Epithelial cell of umbilical artery (primary cell): ENCODE measurements at places on chromosomes 13 and 19. TPM values are rescaled to one million over a fixed set of nuclear protein-coding genes. Genes with fewer than 3 reads are reported as not detected.

Gene CNN1
- 0.32 and 2.0 TPM in 2 replicates for total RNA-seq

Gene RASAL3
- total RNA-seq: 2.1 and 2.9 TPM in 2 replicates

Gene KLK15
- total RNA-seq: not detected in 2 replicates

Gene GAPDHS
- total RNA-seq: not detected in 2 replicates

Gene HSPH1
- 44.8 and 88.9 TPM in 2 replicates for total RNA-seq

Gene NPAS1
- not detected in 2 replicates for total RNA-seq

Gene BSG
- total RNA-seq: 307 and 357 TPM in 2 replicates

Gene COX7A1
- total RNA-seq: 2.0 and 2.3 TPM in 2 replicates

Gene IGSF23
- not detected in 2 replicates for total RNA-seq

Gene DPF1
- 1.2 and 1.6 TPM in 2 replicates for total RNA-seq

Gene CCNE1
- total RNA-seq: 9.1 and 9.4 TPM in 2 replicates

Gene PGLYRP1
- total RNA-seq: not detected in 2 replicates

Gene SLC25A41
- total RNA-seq: not detected in 2 replicates

Gene FOXO1
- total RNA-seq: 17.5 and 21.6 TPM in 2 replicates

Gene CPT1C
- 13.0 and 19.5 TPM in 2 replicates for total RNA-seq

Gene PTGIR
- total RNA-seq: 0.32 and 1.4 TPM in 2 replicates

Gene ZNF667
- total RNA-seq: 1.6 and 1.8 TPM in 2 replicates

Gene OLFM4
- total RNA-seq: not detected in 2 replicates

Gene ZNF30
- total RNA-seq: 3.6 and 4.4 TPM in 2 replicates

Gene CACNG7
- 0.15 and 1.9 TPM in 2 replicates for total RNA-seq

Gene ZNF579
- total RNA-seq: 3.2 TPM in 2 replicates

Gene SIGLEC5
- total RNA-seq: not detected in 2 replicates

Gene TRPC4
- 0.30 and 0.32 TPM in 2 replicates for total RNA-seq

Gene CALR3
- not detected in 2 replicates for total RNA-seq

Gene ZNF229
- 6.8 and 12.6 TPM in 2 replicates for total RNA-seq

Gene ZNF570
- total RNA-seq: 4.9 and 6.2 TPM in 2 replicates

Gene PDE4C
- 0.15 TPM in 1 of 2 replicates, not detected in the other for total RNA-seq
